ENCODE measurements at places on chromosomes 5 and 9. TPM values are rescaled to one million over a fixed set of nuclear protein-coding genes. Genes with fewer than 3 reads are reported as not detected.

The PRUNE2 gene
- not detected for total RNA-seq

The TGFBR1 gene
- total RNA-seq, result 65.3 TPM

The KIF3A gene
- 9.2 TPM for total RNA-seq

The CSF1R gene
- total RNA-seq, result 0.44 TPM

The IL9 gene
- total RNA-seq, result not detected

The SLC4A9 gene
- total RNA-seq, result not detected

The C9orf43 gene
- total RNA-seq, result 0.76 TPM

The SLC2A8 gene
- total RNA-seq, result 13.4 TPM

The SPATA31D4 gene
- total RNA-seq, result not detected

The PKN3 gene
- total RNA-seq, result 16.9 TPM

The PCDHGC3 gene
- 3.3 TPM for total RNA-seq

The PCDHB14 gene
- 0.11 TPM for total RNA-seq

The GFI1B gene
- total RNA-seq, result 0.07 TPM

GRCh38 chr5:89016741-89017303, 133.8 kb upstream of the MEF2C start:
- DNase-seq, result no peak

GRCh38 chr9:128823362-128823902, 5.1 kb downstream of the ENDOG start:
- DNase-seq, result no peak

DNA sequence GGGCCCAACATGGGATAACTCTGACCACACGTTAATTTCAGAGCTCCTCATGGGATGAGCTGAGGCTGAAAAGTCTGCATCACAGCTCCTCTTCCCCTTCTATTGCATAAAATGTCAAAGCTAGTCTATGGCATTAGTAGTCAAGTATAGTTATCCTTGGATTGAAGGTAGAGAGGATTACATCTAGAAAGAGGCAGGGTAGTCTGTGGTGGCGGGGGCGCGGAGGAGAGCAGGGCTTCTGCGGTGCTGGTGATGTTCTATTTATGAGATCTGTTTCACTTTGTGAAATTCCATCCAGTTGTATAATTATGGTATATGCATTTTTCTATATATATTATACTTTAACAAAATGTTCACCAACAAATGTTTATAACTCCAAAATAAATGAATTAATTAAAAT, 329.5 kb upstream of the GRAMD2B start:
- no peak for DNase-seq

- no peak for DNase-seq
Measured at GRCh38 chr5:108607421-108607820, 140.3 kb upstream of the FER start.

DNA sequence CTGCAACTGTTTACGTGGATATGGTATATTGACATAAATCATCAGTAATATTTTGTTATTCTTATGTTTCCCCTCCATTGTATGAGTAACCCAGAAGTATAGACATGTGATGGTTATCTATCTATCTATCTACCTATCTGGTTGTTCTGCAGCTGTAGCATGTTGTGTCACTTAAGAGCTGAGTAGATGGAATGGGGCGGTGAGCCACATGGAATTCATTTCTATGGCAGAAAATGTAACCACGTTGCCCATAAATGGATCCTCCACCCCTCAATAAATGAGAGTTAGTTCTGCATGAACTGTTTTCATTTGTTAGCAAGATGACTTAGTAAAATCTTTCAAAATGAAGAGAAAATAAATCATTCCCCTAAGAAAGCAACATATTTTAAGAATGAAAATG, 553.2 kb downstream of the MAT2B start:
- no peak for DNase-seq

DNA sequence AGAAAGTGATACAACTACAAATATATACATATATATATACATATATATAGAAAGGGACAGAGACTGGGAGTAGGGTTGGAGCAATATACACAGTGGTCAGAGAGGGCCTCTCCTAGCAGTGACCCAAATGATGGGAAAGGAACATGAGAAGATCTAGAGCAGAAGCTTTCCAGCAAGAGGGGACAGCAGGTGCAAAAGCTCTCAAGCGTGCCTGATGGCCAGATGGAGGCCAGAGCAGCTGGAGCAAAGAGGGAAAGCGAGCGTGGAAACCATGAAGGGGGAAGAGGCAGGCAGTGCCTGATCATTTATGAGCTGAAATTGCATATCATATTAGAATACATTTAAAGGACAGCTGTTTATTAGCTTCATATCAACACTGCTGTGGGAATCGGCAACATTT, 7.6 kb upstream of the GRPEL2 start:
- no peak for DNase-seq

- no peak for DNase-seq
Measured at GRCh38 chr5:44495280-44495679, 106.1 kb upstream of the FGF10 start.

- peak; percentile 51 for DNase-seq
Measured at GRCh38 chr9:117644133-117644931, 59.9 kb upstream of the TLR4 start.

- DNase-seq, result no peak
Measured at GRCh38 chr9:1267581-1267980, 217.4 kb downstream of the DMRT2 start.

GRCh38 chr9:83384214-83384613, 154.0 kb downstream of the FRMD3 start:
- DNase-seq, result no peak

DNA sequence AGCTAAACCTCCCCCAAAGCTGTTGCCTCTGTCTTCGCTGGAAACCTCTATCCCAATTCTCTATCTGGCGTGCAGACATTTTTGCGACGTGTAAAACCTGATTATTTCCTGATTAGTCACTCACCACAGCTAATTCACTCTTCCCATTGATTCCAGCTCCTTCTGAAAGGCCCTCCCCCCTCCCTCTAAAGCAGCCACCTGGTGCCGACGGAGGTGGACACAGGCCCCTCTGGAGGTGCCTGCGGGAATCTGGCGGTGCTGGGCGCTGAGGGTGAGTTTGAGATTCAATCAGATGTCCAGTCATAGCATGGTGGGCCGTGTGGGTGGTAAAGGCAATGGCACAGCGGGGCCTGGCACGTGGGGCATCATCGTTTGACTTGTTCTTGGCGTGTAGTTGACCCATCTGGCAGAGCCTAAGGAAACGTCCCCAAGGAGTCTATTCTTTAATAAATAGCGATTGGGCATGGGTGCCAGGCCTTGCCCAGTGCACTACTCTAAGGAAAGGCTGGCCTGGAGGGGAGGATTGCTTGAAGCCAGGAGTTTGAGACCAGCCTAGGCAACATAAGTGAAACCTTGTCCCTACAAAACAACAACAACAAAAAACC, 271.1 kb upstream of the MVB12B start:
- no peak for DNase-seq

GRCh38 chr5:14199902-14200301, 56.8 kb downstream of the TRIO start:
- no peak for DNase-seq

- no peak for DNase-seq
Measured at GRCh38 chr9:128987805-128988204, 40.3 kb downstream of the NUP188 start.

- DNase-seq, result no peak
Measured at GRCh38 chr5:37991301-37992299, 151.8 kb upstream of the GDNF start.

DNA sequence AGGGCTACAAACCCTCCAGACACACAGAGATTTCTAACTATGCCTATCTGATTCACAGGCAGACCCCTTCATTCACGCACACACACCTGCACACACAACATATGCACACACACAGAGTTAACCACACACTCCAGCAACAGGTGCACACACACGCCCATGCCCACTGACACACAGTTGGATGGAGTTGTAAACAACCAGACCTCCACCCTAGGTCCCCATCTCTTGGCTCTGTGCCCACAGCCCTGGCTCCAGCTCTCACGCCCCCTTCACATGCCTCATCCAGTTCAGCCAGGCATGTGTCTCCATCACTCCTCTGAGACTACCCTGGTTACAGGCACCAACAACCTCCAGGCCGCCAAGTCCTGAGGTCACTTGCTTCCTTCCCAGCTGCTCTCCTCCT, 61.1 kb downstream of the PSD2 start:
- no peak for DNase-seq

DNA sequence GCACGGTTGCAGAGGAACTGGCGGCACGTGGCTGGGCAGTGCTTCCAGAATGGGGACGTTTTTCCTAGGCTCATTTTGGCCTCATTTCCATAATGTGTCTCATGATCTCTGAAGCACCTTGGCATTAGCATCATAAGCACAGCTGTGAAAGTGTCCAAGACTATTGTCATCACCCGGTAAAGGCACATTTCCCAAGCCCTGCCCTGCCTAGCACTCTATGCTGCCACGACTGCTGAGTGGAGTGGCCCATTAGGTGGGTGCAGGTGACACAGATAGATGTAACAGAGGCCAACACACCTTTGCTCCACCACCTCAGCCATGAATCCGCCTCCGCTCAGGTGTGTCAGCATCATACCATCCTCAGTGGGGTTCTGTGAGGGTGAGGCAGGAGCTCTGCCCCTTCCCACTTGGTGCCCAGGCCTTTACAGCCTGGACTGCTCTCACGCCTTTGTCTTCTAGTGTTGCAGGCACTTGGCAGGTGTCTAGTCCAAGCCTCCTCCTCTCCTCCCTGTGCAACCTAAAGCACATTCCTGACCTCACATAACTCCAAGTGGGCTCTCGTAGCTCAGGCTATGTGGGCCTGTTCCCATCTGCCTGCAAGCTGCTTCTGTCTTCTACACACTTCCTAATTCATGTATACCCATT, 213.0 kb downstream of the FSTL4 start:
- DNase-seq, result no peak

DNA sequence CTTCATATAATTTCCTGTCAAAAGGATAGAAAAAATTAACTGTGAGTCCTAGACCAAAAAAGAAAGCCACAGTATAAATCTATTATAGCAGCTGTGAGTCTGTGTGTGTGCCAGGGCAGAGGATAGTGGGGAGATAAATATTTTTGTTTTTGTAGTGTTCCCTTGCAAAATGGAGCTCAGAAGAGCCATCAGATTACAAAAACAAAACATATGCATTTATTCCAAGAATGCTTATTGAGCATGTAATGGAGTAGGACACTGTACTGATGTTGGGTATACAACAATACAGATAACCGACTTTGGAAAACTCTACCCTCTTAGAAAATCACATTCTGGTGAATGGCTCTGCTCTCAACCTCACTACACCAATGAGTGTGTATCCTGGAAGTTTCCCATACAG, 111.0 kb downstream of the DMAC1 start:
- no peak for DNase-seq

DNA sequence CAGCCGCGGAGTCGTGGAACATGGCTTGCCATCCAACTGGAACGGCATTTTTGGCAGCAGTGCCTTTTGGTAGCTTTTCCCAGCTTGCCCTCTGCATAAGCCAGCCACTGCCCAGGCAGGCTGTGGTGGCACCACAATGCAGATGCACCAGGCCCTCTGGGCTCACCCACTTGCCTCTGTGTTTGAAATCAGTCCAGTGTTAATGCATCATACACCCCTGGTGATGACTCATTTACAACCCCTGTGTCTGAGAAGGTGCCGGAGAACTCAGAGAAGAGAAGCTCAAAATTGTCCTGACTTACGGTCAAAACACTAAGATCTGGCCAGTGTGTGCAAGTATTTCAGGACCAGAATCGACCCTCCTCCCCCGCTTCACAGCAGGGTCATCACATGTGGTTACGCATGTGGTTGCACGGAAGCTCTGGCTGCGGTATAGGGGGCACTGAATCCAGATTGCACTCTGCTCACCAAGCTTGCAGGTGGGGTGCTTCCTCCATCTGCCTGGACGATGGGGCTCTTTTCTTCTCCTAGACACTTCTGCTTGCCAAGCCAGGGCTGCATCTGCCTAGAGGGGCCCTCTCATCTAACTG, 66.5 kb upstream of the SMIM15 start:
- no peak for DNase-seq

DNA sequence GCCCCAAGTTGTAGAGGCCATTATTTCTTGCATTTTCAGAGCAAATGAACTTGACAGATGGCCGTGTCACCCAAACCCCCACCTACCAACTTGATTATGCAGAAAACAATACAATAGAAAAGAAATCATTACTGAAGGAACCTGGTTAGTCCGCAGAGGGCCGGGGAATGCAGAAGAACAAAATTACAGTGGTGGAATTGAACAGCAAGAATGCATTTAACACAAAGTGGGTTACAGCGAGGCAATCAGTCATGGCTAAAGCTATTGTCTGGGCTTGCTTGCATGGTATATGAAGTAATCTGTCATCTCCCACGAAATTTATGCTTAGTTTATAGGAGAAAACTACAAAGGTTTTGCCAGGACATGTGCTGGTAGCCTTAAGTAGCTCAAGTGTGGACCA, 238.3 kb upstream of the IRX1 start:
- no peak for DNase-seq

DNA sequence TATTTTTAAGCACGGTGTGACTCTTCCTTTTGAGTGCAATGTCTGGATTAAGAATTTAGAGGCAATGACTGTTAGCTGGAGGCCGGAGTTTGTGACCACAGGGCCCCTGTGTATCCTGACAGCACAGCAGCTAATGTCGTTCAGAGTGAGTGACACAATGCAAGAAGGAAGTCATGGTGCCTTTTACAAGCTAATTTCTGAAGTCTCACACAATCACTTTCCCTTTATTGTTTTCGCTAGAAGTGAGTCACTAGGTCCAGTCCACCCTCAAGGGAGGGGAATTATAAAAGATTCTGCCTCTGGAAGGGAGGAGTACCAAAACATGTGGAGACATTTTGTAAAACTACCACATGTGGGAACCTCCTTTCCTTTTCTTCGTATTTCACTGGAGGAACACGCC, 185.5 kb upstream of the FGF10 start:
- no peak for DNase-seq

GRCh38 chr5:141430332-141431113, at the start of gene PCDHGA12:
TSS of gene PCDHGA12 (plus strand) at chr5:141430507. CDS start at chr5:141430760, 253 bp downstream.
- no peak for DNase-seq

GRCh38 chr5:93620487-93621326, 37.7 kb downstream of the NR2F1 start:
- no peak for DNase-seq
